ENCODE measurements at places on chromosomes 5 and 9. TPM values are rescaled to one million over a fixed set of nuclear protein-coding genes. Genes with fewer than 3 reads are reported as not detected.

- no peaks in the 10 kb centered on the region for H3K4me1 ChIP-seq
- H3K27me3 ChIP-seq: no peaks in the 10 kb centered on the region
- no peak overlapping the region for H3K27ac ChIP-seq
Observed at GRCh38 chr9:18979367-18979766, 53.6 kb downstream of the SAXO1 start.

GABRA6 gene
- total RNA-seq: not detected

FBP2 gene
- not detected for total RNA-seq

- DNase-seq: no peak
- no peaks in the 10 kb centered on the region for H3K27me3 ChIP-seq
- no peaks in the 10 kb centered on the region for H3K4me1 ChIP-seq
- no peaks in the 10 kb centered on the region for H3K36me3 ChIP-seq
- H3K27ac ChIP-seq: no peak overlapping the region
Observed at GRCh38 chr9:112142420-112142819, 32.7 kb downstream of the SUSD1 start.

- peak; percentile 55 for DNase-seq
- peak overlapping the region; percentile 22 for H3K27ac ChIP-seq
- no peaks in the 10 kb centered on the region for H3K36me3 ChIP-seq
- H3K4me3 ChIP-seq: no peak overlapping the region
Observed at GRCh38 chr5:163727028-163727427, 221.6 kb downstream of the MAT2B start.

GRCh38 chr9:71895117-71895516 lies 15.9 kb downstream of the ABHD17B start:
- no peak overlapping the region for H3K4me3 ChIP-seq
- H3K36me3 ChIP-seq: no peaks in the 10 kb centered on the region
- H3K27ac ChIP-seq: no peak overlapping the region
- no peak for DNase-seq
- H3K27me3 ChIP-seq: no peaks in the 10 kb centered on the region
